ENCODE measurements at places on chromosomes 1 and 21.

DNA sequence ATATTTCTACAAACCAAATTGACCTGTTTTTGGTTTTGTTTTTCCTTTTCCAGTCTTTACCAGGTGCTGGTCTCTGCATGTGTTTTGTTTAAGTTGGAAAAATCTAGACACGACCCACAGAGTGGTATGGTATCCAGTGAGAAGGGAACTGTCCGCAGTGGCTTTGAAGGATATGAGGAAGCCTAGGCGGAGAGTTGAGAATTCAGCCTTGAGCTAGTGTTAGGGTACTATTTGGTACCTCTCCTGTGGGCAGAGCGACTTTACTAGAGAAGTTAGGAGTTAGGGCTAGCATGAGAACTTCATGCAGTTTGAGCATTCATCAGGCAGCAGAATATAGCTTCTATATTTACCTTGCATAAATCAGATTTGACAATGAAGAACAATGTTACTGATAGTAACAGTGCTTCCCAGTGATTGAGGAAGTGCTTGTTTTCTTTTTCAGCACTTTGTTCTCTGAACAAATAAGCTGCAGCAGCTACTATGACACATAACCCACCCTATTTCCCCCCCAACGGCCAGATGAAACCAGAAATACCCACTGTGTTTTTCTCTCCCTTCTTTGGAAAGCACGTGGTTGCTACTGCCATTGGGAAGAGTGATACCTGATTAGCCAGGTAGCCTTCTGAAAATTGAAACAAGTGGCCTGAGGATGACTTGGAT lies 19.0 kb downstream of the MRPS6 start:
- DNase-seq: no peak

- DNase-seq: no peak
Observed at GRCh38 chr1:91803123-91803522, 82.8 kb downstream of the TGFBR3 start.

DNA sequence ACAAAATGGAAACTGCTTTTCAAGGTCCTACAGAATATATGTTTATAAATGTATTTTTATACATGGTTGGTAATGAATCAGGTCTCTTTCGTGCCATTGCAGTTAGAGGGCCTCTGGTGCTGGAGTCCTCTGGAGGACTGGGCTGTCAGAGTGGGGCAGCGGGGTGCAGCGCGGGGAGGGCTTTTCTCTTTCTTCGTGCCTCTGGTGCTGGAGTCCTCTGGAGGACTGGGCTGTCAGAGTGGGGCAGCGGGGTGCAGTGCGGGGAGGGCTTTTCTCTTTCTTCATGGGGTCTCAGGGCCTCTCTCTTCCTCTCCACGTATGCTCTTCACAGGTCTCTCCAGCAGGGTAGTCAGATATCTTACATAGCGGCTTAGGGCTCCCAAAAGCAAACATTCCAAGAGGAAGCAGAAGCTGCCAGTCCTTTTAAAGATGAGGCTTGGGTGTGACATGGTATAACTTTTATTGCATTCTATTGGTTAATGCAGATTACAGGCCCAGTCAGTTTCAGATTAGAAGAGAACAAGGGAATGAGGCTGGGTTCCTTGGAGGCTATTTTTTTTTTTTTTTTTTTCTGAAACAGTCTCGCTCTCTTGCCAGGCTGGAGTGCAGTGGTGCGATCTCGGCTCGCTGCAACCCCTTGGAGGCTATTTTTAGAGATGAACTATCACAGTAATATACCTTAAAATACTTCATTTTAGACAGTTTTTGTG lies 13.1 kb downstream of the SDCCAG8 start:
- no peak for DNase-seq

DNA sequence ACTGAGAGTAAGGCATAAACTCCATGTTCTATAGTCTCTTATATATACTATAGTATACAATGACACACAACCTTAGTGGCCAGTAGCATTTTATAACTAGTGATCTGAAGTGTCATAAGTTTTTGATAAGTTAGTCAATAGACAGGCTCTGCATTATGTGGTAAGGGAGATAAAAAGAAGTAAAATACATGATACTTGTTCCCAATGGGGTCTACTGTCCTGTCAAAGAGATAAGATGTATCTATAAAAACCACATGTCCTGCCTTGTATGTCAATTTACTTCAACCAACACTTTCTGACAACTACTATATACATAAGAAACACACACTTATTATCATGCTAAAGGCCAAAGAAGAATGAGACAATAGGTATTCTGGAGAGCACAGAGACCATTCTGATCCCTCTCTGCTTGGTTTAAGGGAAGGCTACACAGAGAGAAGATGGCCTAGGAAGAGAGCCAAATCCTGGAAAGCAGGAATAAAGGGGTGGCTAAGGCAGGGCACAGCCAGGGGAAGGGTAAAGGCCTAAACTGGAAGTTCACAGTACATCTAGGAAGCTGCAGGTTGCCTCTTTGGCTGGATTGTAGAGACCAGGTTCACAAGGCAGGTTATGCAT lies 91.4 kb downstream of the LYST start:
- DNase-seq: no peak

- no peak for DNase-seq
Observed at GRCh38 chr1:203512848-203513584, 19.1 kb downstream of the OPTC start.

- no peak for DNase-seq
Observed at GRCh38 chr1:236673289-236673919, 12.9 kb upstream of the ACTN2 start.

- DNase-seq: no peak
Observed at GRCh38 chr1:70248729-70249128, 27.5 kb downstream of the SRSF11 start.

DNA sequence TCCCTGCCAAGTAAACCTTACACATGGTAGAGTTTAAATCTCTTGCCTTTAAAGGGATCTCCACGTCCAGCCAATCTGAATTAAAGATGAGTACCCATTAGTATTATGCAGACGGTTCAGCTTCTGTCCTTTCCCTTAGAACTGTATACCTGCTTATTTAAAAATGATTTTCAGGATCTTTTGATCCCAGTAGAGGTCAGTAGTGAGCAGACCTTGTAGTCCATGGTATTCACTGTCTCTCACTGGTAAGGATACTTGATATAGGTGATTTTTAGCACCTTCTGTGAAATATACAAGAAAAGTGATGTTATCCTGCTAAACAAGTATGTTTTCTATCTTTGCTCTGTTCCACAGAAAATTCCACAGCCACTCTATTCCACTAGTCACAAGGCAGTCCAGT lies 1211.6 kb upstream of the ADGRL4 start:
- peak; percentile 5 for DNase-seq

DNA sequence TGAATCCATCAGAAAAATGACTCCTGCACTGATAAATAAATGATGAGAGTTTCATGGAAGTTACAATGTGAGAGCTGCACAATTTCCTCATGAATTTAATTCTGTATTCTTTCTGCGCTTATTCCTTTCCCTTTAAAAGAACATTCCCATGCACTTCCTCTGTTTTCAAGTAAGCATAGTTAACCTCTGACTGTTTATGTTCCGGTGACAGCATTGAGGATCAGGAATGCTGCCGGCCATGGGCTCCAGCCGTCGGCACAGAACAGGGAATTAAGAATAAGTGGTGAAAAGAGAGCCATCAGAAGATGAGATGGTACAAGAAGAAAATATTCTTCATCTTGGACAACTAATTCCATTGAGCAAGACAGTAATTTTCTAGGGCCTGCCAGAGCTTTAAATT lies 65.3 kb downstream of the SUSD4 start:
- no peak for DNase-seq

DNA sequence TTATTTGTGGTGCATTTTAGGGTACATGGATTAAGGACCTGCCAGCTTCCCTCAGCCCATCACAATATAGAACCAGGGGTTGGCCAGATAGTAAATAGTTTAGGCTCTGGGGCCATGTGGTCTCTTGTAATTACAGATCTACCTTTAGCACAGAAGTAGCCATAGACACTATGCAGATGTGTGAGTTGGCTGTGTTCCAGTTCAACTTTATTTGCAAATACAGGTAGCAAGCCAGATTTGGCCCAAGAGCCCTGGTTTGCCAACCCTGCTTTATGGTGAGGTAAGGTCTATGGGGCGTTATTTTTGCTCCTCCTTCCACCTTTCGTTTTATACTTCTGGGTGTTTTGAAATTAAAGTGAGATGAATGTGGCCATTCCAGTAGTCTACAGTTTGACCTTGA lies 48.7 kb downstream of the MRPS6 start:
- no peak for DNase-seq

- DNase-seq: no peak
Observed at GRCh38 chr1:82819234-82819633, 1018.5 kb downstream of the ADGRL2 start.

GRCh38 chr1:226568975-226569741 lies 20.6 kb downstream of the STUM start:
- DNase-seq: no peak

- no peak for DNase-seq
Observed at GRCh38 chr1:189463166-189463565, 1014.5 kb downstream of the BRINP3 start.

- no peak for DNase-seq
Observed at GRCh38 chr1:227042292-227042691, 102.2 kb downstream of the COQ8A start.

GRCh38 chr21:22585558-22585957 lies 1587.3 kb downstream of the NCAM2 start:
- DNase-seq: no peak

- no peak for DNase-seq
Observed at GRCh38 chr1:150429805-150430204, 57.4 kb upstream of the TARS2 start.

DNA sequence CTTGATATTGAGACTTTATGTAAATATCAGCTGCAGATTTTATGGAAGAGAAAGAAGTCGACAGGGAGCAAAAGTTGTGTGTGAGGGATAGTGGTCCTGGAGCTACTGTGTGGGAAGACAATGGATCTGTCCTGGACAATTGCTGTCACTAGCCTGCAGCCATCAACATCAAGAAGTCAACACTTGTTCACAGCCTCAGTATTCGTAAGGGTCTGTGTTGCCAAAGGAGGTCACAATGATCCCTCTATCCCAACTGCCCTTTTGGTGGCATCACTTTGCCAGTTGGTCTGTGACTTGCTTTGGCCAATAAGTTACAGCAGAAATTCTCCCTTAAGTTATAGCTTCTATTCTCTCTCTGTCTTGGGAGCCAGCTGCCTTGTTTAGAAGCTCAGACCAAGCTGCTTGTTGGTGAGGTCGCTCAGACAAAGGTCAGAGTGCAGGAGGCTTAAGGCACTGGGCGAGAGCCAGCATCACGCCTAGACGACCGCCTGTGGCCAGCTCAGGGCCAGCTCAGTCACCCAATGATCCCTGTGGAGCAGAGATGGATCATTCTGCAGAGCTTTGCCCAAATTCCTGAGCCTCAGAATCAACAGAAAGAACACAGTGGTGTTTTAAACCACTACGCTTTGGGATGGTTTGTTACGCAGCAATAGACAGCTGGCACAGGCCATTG lies 134.9 kb downstream of the RHOU start:
- no peak for DNase-seq

DNA sequence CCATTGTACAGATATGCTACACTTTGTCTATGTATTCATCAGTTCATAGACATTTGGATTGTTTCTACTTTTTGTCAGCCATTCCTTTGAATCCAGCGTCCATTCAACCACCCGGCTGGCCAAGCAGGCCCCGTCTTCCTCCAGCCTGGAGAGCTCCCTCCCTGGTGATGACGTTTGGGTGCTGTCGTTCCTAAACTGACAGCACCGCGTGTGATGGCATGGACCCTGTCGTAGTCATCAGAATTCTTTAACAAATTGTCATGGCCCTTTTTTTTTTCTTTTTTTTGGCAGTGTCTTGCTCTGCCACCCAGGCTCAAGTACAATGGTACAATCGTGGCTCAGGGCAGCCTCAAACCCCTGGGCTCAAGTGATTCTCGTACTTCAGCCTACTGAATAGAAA lies 138.6 kb upstream of the ERRFI1 start:
- DNase-seq: no peak

DNA sequence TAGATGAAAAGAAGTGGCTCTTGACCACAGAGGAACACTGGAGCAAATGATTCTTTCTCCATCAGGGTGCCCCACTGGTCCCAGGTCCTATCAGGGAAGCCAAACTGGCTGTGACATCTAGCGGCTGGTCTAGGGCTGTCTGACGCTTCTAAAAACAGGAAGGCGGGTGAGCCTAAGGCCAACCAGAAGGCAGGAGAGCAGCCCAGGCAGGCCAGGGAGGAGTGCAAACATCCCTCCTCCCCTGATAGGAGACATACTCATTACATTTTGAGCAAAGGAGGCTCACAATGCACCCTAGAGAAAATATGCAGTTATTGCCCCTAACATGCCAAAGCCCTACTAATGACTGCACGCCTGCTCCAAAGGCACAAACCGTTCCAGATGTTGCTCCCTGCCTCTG lies 10.4 kb upstream of the FOXE3 start:
- DNase-seq: no peak

GRCh38 chr21:46617267-46618051 lies 12.6 kb upstream of the S100B start:
- DNase-seq: no peak

DNA sequence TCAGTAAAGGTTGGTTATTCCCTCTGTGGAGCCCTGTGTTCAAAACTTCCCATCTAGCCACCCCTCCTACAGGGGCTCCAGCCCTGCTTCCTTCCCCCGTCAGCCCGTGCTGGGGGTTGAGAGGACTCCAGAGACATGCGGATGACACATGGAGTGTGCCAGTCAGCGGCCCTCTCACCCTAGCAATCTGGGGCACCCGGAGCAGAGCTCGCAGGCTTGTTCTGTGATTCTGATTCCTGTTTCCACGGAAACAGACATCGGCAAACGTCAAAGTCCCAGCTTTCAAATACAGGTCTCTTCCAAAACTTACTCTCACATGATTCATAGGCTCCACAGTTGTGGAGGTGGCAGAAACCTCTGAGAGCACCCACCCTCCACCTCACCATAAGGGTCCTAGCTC lies 9.8 kb upstream of the SSBP3 start:
- DNase-seq: no peak

DNA sequence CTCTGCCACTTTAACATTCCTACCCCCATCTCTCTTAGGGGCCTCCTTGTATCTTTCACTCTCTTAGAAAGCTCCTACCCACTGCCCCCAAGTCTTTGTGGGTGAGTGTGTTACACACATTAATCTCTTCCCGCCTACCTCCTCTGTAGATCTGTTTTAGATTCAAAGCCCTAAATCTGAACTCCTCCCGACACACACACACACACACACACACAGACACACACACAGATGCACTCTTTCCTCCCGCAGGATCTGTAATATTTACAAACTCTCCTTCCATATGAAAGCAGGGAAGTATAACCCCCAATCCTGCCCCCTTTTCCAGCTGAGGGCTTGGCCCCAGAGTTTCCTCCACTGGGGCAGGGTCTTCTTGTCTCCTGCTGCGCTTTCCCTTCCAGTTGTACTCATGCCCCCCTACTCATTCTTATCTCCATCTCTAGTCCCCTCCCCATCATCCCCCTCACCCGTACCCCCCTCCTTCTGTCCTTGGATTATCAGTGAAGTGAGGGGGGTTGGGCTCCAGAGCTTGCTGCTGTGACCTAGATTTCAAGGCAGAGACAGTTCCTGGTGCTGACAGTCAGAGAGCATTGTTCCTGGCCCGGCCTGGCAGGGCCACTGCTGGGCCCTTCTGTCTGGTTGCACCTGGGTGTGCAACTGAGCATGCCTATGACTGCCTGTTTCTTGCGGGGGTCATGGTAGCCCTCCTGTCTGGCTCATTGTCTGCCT lies 4.3 kb downstream of the PEA15 start:
- no peak for DNase-seq

GRCh38 chr1:182851825-182852224 lies 12.7 kb downstream of the DHX9 start:
- no peak for DNase-seq

- DNase-seq: no peak
Observed at GRCh38 chr1:151197863-151198253, 494 bp upstream of the PIP5K1A start.
